Hematopoietic multipotent progenitor cell treated with erythropoietin and hydrocortisone succinate and interleukin-3 and kit ligand, for 17 days (in vitro differentiated cells): ENCODE measurements at places on chromosomes 16 and 17.

DNA sequence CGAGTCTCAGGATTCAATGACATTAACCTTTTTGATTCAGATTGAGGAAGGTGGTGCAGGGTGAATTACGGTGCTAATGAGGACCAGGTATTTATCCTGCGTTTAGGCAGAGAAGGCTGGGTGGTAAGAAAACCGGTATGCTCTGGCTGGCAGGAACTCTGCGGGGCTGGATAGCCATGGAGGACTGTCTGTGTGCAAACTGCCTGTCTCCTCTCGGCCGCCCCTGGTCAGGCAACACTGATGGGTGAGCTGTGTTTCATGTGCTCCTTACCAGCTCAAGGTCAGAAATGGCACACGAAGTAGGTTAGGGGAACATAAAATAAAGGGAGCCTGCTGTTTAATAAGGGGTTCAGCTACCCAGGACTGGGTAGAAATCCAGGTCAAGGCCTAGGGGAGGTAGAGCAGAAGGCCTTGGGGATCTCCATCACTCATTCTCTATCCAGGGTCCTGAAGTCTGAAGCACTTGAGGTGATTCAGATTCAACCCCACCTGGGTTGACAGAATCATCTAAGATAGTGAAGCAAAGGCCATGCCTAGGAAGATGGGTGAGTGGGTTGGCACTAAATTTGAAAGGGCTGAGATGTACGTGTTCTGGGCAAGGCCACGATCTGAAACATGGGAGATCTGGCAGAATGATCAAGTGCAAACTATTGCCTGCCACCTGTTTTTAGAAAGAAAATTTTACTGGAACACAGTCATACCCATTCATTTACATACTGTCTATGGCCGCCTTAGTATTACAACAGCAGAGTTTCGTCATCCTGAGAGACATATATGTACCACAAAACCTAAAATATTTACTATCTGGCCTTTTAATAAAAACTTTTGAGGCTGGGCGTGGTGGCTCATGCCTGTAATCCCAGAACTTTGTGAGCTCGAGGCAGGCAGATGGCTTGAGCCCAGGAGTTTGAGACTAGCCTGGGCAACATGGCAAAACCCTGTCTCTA, 292.5 kb downstream of the XYLT1 start:
- DNase-seq, result no peak

DNA sequence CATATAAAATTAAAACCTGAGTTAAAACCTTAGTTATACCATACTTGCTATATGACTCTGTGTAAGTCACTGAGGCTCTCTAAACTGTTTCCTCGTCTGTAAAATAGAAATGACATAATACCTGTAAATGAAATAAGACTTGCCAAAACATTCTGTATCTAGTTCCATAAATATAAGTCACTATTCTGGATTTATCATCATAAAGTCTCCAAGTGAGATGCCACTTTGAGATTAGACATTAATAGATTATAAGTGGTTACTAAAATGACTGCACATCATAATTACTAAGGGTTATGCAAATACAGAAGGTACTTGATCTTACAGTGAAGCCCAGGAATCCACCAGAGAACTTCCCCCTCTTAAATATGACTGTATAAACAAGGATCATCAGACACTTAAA, 12.0 kb upstream of the BRIP1 start:
- DNase-seq, result no peak

DNA sequence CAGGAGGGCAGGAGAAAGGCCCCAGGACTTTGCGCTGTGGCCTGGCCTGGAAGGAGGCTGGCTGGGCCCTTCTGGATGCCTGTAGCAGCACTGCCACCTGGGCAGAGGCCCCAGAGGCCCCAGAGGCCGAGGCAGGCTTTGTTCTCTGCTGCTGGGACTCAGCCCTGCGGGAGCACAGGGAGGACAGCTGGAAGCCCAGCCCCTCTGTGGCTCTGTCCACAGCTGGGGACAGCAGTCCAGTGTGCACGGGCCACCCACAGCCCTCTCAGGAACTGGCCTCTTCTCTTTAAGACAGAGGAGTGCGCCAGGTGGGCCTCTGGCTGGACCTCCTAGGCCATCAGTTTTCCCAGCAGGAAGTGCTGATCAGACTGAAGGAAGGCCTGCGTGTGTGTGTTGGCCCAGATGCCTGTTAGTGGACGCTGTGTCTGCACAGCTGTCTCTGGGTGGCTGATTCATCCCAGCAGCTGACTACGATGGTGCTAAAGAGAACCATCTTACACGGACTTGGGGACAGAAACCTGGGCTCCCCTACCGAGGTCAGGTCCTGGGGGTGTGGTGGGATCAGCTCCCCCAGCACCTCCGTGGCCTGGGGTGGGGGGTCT, 26.9 kb upstream of the ZNF750 start:
- no peak for DNase-seq

- no peak for DNase-seq
Observed at GRCh38 chr17:51855806-51856205, 302.7 kb downstream of the CA10 start.

DNA sequence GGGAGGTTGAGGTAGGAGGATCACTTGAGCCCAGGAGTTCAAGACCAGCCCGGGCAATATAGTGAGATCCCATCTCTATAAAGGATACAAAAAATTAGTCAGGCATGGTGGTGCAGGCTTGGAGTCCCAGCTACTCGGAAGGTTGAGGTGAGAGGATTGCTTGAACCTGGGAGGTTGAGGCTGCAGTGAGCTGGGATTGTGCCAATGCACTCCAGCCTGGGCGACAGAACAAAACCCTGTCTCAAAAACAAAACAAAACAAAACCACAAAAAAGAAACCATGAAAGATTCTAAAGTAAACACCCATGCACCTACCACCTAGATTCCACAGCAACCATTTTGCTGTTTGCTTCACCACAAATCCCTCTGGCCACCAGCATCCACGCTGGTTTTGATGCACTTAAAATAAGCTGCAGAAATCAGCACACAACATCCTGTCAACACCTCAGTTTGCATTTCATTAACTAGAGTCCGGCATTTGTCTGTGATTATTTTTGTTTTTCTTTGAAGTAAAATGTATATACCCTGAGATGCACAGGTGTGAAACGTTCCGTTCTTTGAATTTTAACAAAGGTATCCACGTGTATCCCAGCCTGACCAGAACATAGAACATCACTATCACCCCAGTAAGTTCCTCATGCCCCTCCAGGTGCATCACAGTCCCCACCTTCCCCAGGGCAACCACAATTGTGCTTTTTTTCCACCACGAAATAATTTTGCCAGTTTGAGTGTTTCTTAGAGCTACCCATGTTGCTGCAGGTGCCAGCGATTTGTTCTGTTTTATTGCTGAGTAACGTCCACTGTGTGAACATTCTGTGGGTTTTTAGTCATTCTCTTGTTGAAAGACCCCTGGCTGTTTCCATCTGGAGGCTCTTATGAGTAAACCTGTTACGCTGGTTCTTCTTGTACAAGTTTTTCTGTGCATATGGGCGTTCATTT, 191.5 kb downstream of the SEC14L1 start:
- DNase-seq, result no peak
